ENCODE measurements at places on chromosomes 1 and 21.

- DNase-seq: no peak
Observed at GRCh38 chr1:199089393-199090122, 450.7 kb downstream of the PTPRC start.

GRCh38 chr1:44135886-44136285 is 5.5 kb downstream of the KLF18 start:
- no peak for DNase-seq

GRCh38 chr1:159898527-159898926 is 1.4 kb downstream of the CFAP45 start:
- DNase-seq: no peak

DNA sequence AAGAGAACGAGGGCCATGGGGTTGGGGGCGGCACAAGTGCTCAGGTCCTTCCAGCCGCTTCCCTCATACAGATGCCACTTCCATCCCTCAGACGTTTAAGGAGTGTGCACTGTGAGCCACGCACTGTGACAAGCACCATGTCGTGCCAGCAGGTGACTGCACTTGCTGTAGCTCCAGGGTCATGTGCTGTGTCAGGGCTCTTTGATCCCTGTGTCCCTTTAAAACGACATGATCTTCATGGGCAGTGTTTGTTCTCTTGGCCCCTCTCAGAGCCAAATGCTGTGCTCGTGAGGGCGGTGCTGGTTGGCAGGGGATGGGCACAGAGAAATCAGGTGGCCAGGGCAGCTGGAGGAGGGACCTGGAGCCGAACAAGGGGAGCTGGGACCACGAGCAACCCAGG is 19.9 kb downstream of the IL10RB start:
- no peak for DNase-seq

GRCh38 chr1:14555091-14555490 is 43.4 kb upstream of the KAZN start:
- no peak for DNase-seq

GRCh38 chr1:145782272-145783099 is 41.4 kb downstream of the RNF115 start:
- peak; percentile 29 for DNase-seq

- DNase-seq: no peak
Observed at GRCh38 chr1:183101081-183101480, 77.9 kb downstream of the LAMC1 start.

GRCh38 chr1:219757890-219758289 is 145.0 kb upstream of the ZC3H11B start:
- no peak for DNase-seq

DNA sequence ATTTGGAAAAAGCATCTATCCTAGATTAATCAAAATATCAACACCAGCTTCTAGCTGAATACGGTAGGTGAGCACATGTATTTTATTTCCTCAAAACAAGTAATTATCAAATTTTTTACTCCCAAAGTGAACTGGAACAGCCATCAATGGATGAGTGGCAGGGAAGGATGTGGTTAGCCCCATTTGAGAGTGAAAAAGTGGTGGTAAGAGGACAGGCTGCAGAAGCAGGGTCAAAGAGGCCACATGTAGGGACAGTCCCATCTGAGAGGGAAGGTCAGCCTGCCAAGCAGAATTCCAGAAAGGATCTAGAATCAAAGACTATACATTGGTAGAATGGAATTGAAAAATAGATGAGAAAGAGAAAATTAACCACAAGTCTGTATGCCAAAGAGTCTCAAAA is 163.8 kb downstream of the SMYD3 start:
- no peak for DNase-seq

DNA sequence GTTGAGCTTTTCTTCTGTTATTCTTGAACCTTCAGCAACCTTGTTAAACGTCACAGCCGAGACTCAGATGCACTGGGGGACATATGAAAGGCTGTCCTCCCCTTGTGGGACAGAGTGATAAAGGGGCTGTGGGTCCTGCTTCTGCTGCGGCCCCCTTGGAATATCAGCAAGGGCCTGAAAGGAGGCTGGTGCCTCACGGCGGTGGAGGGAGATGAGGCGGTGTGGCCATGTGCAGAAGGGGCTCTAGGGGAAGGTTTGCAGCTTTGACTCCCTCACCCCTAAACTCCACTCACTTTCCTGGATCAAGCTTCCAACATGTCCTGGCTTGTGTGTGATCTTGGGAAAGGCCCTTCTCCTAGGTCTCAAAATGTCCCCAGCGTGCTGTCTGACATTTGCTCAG is 270.7 kb upstream of the CSF3R start:
- no peak for DNase-seq

DNA sequence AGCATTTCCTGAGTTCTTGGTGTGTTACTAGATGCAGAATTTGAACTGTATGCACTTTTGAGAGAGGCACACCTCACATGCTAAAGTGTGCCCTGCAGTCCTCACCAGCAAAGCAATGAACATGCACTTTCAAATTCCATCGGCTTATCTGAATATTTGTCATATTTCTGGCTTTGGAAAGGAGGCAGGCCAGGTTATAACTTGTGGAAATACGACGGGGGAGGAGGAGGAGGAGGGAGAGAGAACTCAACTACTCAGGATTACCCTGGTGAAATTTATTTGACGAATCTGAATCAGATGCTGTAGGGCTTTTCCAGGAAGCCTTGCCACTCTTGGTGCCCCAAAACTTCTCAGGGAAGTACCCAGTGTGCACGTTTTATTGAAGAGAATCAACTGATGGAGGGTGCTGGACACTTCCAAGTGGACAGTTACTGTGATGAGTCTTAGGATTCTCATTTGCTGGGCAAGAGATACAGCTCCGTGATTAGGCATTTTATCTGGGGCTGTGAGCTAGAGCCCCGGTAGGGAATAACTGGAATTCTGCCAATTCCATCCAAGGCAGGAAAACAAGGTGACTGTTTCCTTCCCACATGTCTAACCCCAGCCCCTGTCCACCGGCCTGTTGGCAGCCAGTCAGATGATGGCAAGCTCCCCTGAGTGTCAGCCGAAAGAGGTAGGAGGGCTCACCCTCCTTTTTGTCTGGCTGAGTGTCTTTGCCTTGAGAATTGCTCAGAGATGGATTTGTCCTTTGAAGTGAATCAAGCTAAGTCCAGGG is 3.8 kb downstream of the PDPN start:
- no peak for DNase-seq

DNA sequence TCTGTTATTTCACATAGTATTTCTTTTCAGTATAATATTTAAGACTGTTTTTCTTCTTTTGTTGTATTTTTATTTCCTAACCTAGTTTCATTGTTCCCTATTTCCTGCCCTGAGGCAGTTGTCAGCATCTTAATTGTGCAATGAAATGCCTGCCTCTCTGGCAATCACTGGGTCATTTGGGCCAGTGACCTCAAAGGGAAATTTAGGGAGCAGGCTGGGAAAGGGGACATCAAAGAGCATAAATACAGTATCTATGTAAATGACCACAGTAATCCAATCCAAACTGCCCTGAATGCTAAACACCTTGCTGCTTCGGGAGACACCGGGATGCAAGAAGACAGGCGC is 147.8 kb downstream of the TLR5 start:
- DNase-seq: peak; percentile 46
